ENCODE measurements at places on chromosomes 13 and 19.

GRCh38 chr13:80161219-80161618 is 179.7 kb downstream of the SPRY2 start:
- no peak for DNase-seq

- DNase-seq: no peak
These were observed 106.6 kb downstream of the LRCH1 start for GRCh38 chr13:46659413-46660065.

DNA sequence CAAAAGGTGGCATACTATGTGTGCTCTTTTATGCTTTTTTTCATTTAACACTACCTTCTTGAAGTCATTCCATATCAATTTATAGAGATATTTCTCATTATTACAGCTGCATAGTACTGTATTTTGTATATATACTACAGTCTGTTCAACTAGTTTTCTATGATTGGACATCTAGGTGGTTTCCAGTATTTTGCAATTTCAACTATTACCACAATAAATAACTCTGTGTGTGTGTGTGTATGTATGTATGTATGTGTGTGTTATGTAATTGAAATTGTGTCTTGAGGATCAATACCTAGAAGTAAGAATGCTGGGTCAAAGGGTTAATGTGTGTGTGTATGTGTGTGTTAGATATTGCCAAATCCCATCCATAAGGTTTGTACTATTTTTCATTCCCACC is 7.0 kb downstream of the LPAR6 start:
- DNase-seq: no peak

GRCh38 chr19:12730064-12730463 is 4.4 kb downstream of the TRIR start:
- DNase-seq: no peak

DNA sequence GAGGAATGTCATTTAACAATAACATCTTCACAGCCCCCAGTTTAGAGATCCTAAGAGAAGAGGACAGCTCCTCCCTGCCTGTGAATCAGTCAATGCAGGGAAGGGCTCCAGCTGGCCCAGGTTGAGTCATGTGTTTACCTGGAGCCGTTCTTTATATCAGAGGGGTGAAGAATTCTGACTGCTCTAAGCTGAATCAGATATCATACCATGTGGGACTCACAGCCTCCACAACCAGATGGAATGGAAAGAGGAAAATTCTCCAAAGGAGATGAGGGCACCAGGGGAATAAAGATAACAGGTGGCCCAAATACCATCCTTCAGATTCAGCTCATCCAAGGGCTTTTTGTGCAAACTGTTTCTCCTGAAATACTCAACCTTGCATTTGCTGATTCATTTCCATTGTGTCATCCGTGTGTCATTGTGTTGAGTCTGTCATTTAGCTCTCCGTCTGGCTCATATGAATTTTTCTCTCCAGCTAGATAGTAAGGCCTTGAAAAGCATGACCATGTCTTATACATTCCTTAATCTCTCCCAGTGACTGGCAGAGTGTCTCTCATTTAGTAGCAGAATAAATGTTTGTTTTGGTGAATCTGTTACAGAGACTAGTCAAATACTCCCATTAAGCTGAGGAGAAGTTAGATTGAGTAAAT is 217.9 kb downstream of the RFC3 start:
- DNase-seq: no peak

DNA sequence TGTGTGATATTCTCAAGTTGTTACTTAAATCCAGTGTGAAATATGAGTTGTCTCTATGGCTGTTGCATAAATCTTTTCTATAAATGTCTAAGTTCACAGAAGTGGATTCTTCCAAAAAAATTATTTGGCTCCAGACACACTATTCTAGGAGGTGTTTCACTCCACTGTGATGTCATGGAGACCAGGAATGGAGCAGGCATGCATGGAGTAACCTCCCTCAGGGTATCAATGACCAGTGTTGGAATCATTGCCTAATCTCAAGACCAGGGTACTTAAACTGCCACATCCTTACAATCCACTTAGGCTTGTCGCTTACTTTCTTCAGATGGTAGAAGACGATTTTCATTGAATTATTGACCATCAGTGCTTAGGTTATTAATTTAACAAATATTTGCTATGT is 55.4 kb downstream of the LRRC63 start:
- DNase-seq: no peak
